ENCODE measurements at places on chromosomes 6 and 20.

DNA sequence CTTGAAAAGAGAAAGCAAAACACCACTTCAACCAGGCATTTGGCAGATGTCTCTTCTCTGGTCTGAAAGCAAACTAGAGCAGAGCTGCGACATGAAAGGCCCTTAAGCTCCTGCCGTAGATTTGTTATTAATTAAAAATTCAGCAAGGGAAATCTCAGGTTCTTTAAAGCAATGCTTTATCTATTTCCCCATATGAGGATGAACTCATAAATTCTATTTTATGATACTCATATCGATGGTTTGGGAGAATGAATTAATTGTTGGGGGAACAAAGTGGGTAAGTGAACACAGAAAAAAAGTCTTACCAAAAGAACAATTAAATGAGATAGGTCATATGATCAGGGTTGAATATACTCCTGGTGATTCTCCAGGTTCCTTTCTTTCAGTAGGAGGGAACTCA is 464.7 kb upstream of the SLC35B3 start:
- no peak for DNase-seq

- DNase-seq: no peak
Measured at GRCh38 chr6:25392372-25392771, 113.2 kb downstream of the CARMIL1 start.

DNA sequence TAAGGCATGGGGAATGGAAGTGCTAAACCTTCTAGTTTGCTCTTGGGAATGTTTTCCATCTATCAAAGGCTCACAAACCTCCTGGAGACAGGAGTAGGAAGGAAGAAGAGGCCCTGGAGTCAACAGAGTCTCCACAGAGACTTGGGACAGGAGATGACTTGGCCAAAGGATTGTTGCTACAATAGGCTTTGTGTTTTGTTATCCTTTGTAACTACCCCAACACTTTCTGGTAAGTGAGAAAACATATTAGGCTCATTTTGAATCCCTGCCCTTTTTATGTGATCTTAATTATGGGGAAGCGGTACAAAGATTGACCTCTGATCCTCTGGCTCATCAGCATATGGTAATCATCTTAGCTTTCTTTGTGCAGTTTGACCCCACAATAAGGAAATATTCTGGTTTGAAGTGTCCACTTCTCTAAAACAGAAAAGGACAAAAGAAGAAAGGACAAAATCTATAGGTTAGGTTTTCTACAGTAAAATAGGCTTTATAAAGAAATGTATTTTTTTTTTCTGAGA is 24.1 kb upstream of the GTF3C6 start:
- no peak for DNase-seq

GRCh38 chr6:36682328-36683144 is 4.0 kb downstream of the CDKN1A start:
- DNase-seq: no peak

Measured in stimulated activated CD8-positive, alpha-beta memory T cell treated with anti-CD3 and anti-CD28 coated beads, Interleukin-4, amount 100 ng/mL, for 1 hour (primary cell).